ENCODE measurements at places on chromosomes 11 and 22.
A peak's percentile ranks its signal among the peaks of the same experiment; 100 is the strongest.

- DNase-seq: no peak
Measured at GRCh38 chr22:24947881-24948280, 1.4 kb upstream of the LHFPL7 start.

DNA sequence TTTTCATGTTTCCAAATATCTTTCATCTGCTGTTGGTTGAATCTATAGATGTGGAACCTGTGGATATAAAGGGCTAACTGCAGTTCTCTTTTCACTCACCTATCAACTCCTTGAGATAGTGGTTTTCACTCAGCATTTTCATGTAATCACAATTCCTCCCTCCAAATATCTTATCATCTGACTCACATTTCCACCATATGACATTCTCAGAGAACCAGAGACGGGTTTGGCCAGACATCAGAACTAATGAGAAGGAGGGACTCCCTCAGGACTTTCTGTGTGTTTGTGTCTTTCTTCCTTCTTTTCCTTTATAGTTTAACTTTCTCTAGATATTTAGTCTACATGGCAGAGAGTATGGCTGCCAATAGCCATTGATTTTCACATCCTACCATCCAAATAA lies 134.8 kb upstream of the DDI1 start:
- DNase-seq: no peak

- DNase-seq: peak; percentile 40
Measured at GRCh38 chr11:132402071-132402684, 1031.8 kb downstream of the NTM start.

- no peak for DNase-seq
Measured at GRCh38 chr11:76791861-76792260, 8.7 kb downstream of the TSKU start.

DNA sequence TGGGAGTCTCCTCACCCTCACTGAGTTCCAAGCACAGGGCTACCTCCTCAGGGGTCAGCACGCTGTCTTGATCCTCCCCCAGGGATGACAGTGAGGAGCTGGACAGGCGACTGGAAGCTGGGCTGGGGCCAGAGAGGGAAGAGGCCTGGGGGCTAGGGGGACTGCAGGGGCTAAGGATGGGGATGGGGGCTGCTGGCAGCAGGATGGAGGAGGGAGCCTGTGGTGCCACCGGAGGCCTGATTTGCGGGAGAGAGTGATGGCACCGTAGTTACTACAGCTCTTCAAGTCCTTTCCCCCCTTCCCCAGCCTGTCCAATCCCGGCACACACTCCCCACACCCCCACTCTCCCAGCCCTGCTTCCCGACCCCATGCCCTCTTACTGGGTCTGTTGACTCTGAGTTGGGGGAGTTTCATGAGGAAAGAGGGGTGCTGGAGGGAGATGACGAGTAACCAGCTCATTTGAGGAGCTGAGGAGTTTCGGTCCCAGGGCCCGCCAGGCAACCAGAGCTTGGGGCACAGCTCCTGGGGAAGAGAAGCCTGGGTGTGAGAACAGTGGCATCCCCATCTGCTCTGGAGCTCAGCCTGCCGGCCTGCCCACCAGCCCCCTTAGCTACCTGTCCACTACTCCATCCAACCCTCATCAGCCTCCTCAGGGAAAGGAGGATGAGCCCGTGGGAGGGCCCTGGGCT lies 10.5 kb downstream of the ROBO4 start:
- no peak for DNase-seq

DNA sequence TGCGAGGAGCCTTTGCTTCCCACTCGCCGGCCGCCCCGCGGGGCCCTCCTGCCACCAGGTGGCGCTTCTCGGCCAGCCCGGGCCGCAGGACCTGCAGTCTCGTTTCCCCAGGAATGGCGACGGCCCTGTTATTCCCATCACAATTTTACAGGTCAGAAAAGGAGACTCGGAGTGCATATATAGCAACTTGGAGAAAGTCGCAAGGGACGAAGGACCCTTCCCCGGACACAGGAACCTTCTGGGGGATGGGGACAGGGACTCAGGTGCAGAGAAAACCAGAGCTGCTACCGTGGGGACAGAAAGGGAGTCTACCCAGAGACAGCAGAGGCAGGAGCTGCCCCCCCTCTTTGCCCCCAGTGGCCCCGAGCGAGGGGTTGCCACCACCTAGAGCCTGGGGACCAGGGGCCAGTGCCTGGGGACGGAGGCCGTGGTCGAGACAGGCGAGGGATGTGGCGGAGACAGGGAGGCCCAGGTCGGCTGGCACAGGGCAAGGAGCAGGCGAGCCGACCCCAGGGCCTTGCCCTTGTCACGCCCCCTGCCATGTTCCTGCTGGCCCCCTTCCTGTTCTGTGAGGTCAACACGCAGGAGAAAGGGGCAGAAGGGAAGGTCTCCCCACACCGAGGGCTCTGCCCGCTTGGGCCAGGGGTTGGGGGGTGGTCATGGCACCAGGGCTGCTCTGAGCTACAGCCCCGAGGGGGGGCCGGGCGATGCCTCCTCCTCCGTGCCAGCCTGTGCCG lies 3.5 kb upstream of the KRTAP5-6 start:
- DNase-seq: peak; percentile 40

DNA sequence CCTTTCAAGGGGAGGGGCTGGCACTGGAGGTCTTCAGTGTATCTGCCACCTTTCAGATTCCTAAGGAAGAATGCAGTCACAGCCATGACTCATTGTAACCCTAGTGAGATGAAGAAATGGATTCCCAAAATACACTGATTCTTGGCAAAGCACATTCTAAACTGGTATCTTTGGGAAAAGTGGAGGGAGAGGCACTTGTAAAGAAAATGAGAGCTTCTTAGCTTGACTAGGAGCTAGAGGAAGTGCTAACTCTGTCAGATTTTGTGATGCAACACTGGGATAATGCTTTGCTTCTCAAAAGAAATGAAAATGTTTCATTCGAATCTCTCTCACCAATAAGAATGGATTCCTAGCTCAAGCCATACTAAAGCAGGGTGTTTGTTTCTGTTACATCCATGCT lies 14.3 kb downstream of the NRIP3 start:
- DNase-seq: no peak

DNA sequence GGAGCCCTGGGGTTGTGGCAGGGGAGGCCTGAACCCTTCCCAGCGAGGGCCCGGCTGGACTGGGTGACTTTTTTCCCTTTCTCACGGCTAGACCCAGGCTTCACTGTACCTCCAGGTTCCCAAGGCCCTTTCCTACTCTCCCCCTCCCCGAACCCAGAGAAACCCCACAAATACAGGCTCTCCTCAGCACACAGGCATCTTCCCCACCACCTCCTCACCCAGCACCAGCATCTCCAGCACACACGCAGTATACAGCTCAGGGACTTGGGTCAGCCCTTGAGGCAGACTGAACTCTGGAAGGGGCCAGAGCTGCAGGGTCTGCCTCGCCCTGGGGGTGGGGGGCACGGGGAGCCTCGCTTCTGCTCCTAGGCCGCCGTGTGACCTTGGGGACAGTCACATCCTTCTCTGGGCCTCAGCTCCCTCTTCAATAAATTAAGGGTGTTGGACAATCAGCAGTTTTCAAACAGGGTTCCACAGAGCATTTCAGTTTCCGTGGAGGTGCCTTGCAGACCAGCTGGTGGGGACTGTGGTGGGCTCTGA lies 4.5 kb downstream of the TMPRSS13 start:
- no peak for DNase-seq

All from fibroblast of skin of left quadriceps (primary cell).